ENCODE measurements at places on chromosomes 12 and 14.

- DNase-seq, result peak; percentile 87
Measured at GRCh38 chr14:78598046-78598920, 428.1 kb downstream of the NRXN3 start.

DNA sequence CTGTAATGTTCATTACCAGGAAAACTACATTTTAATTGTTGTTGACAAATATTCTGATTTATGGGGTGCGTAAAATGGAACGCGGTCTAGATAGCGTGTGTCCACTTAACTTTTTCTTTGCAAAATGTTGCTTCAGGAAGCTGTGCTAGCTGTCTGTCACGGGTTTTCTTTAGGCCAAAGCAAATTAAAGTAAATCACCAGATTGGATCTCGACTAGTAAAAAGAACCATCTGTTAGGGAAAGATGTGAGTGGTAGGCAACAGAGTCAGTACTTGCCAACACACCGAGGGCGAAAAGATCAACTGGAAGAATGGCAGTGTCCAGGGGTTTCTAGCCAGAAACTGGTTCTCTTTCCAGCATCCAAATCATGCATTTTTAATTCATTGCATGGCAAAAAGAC, 404.9 kb upstream of the TMPO start:
- DNase-seq, result no peak

GRCh38 chr12:67919406-67919805, 69.8 kb upstream of the IFNG-AS1 start:
- DNase-seq, result peak; percentile 46

- DNase-seq, result no peak
Measured at GRCh38 chr12:91058786-91059185, 962 bp upstream of the KERA start.

- no peak for DNase-seq
Measured at GRCh38 chr14:106657460-106657859, 1131.1 kb downstream of the TMEM121 start.

DNA sequence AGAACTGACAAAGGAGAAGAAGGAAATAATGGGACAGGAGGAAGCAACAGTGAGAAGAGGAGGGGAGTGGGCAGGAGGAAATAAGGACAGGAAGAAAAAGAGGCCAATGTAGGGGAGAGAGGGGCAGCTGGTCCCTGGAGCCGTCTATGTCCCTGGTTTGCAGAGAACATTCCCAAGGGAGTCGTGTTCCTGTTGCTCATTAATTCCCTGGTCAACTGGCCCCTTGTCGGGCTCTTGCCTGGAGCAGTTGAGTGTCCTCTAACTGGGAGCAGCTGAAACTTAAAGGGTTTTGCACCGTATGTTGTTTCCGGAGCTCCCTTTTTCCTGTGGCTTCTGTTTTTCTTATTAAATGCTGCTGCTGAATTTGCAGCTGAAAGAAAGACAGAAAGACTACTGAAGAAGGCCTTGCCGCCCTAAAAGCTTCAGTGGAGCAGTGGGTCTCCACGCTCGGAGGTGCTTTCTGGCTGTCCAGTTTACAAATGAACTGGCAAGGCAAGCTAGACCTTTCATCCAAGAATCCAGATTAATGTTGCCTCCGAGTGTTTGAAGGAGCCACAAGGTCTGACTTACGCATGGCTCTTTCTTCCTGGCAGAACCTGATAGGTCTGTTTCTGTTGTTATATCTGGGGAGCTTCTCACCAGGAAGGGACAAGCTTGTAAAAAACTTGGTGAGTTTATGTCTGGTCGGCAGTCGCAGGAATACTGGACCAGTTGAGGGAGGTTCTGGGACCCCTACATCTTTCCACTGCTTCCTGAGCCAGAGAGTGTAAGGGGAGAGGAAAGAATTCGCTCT, 146.2 kb upstream of the RFLNA start:
- DNase-seq, result no peak

GRCh38 chr12:94644141-94644979, 6.0 kb downstream of the TMCC3 start:
- no peak for DNase-seq

- peak; percentile 60 for DNase-seq
Measured at GRCh38 chr12:59149995-59150642, 229.8 kb upstream of the LRIG3 start.

DNA sequence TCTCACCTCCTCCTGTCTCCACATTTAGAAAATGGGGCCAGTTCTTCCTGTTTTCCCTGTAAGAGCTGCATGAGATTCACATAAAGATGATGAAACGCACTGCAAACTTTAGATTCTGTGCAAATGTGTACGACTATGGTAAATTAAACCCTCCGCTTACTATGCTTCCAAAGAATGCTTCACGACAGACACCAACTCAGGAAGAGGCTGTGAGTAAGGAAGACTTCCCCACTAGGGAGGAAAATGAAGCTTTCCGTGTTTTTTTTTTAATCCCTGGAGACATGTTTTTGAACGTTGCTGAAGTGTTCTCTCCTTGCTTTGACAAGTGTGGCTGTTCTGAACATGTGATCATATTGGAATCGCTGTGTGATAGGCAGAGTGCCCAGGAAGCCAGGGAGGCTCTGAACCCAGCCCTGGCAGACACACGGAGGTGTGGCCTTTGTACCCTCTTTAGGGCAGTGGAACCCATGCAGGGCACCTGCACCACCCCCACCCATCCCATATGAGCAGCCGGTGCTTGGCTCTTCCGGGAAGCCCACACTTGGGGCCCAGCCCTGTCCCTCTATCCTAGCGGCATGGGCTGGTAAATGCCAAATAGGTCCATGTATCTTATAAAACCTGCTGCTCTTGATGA, 7.5 kb upstream of the SYNE3 start:
- no peak for DNase-seq

GRCh38 chr12:51836041-51836826, 12.3 kb downstream of the FIGNL2 start:
- peak; percentile 51 for DNase-seq

GRCh38 chr12:27221625-27222387, 22.3 kb upstream of the STK38L start:
- no peak for DNase-seq

DNA sequence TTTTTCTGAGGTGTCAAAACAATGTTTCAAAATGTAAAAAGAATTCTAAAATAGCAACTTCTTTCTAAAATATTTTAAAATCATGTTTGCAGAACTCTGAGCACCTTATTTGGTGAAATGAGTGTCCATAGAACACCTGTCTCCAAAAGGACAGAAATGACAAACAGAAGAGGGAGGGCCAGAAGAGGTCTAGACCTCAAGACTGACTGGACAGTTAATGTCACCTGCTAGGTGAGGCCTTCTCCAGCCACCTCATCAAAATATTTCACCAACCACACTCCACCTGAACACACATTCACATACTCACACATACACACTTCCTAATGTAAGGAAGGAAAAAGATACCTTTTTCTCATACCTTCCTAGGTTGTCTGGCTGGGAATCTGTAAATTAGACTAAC, 147.8 kb upstream of the PLEKHA5 start:
- DNase-seq, result no peak

GRCh38 chr12:31316891-31317290, 9.1 kb downstream of the SINHCAF start:
- DNase-seq, result no peak

DNA sequence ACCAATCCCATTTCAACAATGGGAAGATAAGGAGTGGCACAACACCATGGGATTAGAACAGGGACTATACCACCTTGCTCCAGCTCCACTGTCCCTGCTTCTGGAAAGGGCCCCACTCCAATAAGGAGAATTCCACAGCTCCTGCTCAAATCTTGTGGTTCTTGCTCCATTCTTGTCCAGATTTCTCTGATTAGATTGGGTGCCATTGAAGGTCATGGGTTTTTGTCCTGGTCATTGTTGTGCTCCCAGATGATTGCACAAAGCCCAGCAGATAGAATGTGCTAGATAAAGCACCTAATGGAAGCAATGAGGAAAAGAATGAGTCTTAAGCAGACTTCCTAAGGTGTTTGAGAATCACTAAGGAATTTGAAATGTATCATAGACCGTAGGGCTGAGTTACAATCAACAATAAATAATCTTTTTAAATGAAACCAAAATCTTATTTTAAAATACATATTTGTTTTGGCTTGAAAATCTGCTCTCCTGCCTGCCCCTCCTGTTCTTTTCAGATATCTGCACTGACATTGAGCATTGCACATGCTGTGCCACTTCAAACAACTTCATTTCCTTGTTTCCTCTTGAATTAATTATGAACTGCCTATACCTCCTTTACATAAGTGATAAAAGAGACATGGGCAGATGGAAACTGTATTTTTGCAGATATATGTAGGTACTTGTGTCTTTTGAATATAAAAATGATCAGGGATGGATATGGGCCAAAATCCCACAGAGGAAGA, 115.9 kb downstream of the FGD4 start:
- DNase-seq, result no peak

GRCh38 chr12:48996794-48997718, 2.1 kb downstream of the DDN start:
- DNase-seq, result peak; percentile 79

GRCh38 chr14:22375321-22375930, 213.6 kb downstream of the DAD1 start:
- no peak for DNase-seq

- DNase-seq, result no peak
Measured at GRCh38 chr14:89197623-89198022, 219.4 kb downstream of the FOXN3 start.

DNA sequence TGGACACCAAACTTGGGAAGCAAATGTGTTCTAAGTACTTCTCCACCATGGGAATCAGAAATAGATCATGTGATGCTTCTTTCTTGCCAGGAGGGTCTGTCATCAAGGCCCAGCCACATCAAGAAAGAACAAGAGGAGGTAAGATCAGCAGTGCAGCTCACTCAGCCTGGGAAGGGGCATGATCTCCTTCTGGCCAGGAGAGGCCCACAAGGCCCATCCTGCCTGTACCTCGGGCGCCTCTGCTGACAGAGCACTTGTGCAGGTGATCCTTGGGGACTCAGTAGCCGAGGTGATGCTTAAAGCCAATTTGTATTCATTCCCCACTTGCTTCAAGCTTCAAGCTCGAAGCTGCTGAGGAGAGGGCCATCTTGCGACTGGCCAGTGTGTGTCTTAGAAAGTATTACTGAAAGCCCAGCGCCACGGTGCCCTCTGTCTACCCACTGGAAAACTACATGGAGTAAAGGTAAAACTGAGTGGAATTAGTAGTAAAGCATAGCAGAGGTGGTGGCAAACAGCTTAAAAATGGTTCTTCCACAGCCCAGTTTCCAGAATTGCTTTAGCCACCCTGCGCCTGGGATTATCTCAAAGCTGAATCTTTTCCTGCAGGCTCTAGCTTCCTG, 26.2 kb downstream of the RTRAF start:
- peak; percentile 21 for DNase-seq

GRCh38 chr12:66693901-66694513, 15.1 kb upstream of the GRIP1 start:
- peak; percentile 65 for DNase-seq

GRCh38 chr12:54053751-54054741, at the start of gene HOXC4:
Gene HOXC4 (plus strand): TSS chr12:54053835. CDS start chr12:54053923, 88 bp downstream.
- DNase-seq, result peak; percentile 72

All from AG20443 (cell line).